Activated CD4-positive, CD25-positive, alpha-beta regulatory T cell treated with anti-CD3 and anti-CD28 coated beads, Interleukin-2, amount 50 U/mL, for 24 hours (primary cell): ENCODE measurements at places on chromosomes 11 and 22.

GRCh38 chr11:2889362-2890273 is 4.0 kb upstream of the CDKN1C start:
- ATAC-seq = no peak

- no peak for ATAC-seq
Measured at GRCh38 chr22:40300884-40301672, 45.2 kb upstream of the ADSL start.

DNA sequence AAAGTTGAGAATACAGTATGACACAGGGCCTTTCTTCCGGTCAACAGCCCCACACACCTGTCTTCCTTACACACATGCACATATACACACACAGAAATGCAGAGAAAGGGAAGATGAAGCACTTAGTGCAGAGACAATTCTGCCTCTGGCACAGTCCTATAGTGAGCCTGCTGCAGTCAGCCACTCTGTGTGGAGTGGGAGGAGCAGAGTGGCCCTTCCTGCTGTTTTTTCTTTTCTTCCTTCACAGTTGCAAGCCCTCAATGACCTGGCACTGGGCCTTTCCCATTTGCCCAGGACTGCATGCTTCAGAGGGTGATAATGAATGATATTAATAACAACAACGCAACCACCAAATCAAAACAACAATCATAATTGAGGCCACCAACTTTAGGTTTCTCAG is 527.0 kb upstream of the B3GAT1 start:
- ATAC-seq = no peak

- peak; percentile 61 for ATAC-seq
Measured at GRCh38 chr11:126352934-126353801, 2.3 kb upstream of the ST3GAL4 start.

- ATAC-seq = no peak
Measured at GRCh38 chr11:87778357-87778756, 396.9 kb downstream of the RAB38 start.

DNA sequence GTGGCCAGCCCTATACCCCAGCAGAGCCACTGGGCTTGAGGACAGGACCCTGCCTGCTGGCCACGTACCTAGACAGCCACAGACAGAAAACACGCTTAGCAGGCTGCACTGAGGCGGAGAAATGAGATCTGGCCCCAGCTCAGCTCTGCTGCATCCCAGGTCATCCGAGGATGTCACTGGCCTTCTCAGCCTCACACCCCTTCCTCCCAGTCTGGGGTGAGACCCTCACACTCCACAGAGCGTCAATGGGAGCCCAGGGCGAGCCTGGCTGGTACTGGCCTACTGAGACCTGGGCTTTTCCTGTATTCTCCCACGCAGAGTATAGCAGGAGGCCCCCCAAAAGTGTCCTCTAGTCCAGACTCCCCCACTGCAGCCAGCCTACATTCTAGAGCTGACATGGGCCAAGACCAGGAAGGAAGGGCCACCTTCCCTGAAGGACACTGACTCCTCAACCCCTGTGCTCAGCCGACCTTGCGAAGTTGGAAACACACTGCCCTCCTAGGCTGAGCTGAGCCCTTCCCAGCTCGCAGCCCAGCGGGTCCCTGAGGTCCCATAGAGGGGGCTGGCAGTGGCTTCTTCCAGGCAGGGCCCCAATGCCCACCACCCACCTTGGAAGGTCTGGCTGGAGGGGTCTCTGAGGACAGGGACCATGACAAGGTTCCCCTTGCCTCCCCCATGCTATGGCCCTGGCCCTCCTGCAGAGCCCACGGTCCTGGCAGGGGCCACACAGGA is 65.9 kb upstream of the LINC01488 start:
- ATAC-seq = no peak

GRCh38 chr22:30728826-30729225 is 34.2 kb downstream of the OSBP2 start:
- no peak for ATAC-seq

GRCh38 chr22:46564084-46564714 is 26.8 kb upstream of the CELSR1 start:
- no peak for ATAC-seq

DNA sequence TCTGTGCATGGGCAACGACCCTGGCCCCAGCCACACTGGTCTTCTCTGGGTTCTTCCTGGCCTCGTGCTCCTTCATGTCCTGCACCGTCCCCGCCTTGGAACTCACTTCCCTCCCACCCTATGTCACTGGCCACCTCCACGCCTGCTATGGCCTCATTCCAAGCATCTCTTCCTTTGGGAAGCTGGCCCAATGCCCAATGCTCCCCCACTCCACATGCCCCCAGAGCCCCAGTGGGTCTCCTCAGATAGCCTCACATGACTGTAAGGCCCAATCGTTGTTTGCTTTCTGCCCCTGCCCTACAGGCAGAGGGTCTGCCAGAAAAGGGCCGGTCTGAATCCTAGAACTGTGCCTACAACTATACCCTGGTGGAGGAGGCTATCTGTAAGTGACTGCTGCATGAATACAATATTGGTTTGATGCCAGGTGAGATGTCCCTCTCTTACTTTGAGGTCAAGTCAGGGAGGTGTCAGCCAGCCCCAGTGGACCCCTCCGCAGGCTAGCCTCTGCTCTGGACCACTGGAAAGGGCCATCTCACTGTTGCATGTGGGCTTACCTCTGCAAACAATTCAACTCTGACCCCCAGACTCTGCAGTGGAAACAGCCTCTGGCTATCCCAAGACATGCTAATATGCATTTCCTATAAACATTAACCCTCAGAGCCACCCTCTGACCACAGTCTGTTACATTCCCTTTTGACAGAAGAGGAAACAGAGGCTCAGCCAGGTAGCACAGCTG is 2.1 kb upstream of the GNAZ start:
- no peak for ATAC-seq

DNA sequence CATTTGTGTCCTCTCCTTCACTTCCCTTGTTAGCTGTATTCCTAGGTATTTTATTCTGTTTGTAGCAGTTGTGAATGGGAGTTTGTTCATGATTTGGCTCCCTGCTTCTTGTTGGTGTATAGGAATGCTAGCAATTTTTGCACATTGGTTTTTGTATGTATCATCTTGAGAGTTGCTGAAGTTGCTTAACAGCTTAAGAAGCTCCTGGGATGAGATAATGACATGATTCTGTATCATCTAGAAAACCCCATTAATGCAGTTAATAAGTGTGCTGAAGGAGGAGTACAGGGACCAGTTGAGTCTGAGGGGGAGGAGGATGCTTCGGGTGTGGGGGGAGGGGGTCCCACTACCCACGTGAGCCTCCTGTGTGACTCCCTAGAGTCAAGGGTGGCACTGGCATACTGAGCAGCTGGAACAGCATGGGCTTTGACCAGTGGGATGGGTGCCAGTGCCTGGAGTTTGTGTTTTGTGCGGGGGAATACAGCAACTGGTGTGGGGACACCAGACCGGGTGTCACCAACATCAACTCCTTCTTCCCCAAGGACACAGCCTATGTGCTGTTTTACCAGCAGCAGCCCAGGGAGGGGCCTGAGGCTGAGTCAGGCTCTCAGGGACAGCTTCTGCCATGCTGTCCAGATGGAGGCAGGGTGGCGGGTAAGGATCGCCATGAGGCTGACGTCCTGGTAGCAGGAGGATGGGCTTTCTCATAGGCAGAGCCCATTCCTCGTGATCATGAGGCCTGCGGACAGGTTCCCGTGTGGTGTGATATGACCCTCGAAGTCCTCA is 24.1 kb downstream of the USP35 start:
- ATAC-seq = no peak

DNA sequence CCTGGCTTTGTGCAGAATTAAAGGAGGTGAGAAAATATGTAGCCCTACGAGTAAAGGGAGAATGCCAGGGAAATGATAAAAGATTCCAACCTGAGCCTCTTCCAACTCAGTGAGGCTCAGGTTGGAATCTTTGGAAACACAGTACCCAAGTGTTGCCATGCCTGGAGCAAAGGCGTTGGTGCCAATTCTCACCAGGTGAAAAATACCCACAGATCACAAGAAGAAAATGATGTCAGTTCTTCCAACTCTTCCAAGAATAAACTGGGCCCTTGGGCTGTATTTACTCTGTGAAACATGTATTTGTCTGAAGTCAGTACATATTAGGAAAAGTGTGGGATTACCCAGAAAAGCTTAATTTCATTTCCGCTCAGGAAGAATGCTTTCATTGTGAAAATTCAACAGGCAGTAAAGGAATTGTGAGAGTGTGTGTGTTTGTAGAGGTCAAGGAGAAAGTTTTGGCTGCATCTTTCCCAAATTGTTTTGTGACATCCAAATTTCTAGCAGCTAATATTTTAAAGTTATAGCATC is 235.3 kb upstream of the MPPED2 start:
- ATAC-seq = no peak
